SHP77 (cell line): ENCODE measurements at places on chromosomes 2 and 18.

- DNase-seq, result no peak
These were observed 1.9 kb downstream of the GALNT5 start for GRCh38 chr2:157259386-157259785.

- DNase-seq, result no peak
These were observed 8.7 kb downstream of the EPHA4 start for GRCh38 chr2:221563270-221563985.

- peak; percentile 46 for DNase-seq
These were observed 556.3 kb downstream of the ARHGAP15 start for GRCh38 chr2:143685421-143686078.

- DNase-seq, result no peak
These were observed 209.2 kb downstream of the GBX2 start for GRCh38 chr2:235958931-235959410.

DNA sequence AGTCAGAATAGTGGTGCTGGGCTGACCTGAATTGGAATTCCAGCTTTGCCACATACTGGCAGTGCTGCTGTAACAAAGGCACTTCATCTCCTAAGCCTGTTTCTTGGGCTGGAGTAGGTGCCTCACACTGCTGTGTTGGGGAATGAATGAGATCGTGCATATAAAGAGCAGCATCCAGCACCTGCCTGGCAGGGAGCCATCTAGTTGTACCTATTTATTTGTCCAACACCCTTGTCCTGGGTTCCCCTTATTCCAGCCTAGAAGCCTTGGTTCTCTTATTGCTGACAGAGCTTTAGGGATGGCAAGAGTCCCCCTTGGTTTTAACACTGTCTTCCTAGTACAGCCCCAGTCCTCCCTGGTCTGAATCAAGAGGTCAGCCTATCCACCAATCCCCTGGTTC, 275.3 kb upstream of the RAB12 start:
- DNase-seq, result no peak

DNA sequence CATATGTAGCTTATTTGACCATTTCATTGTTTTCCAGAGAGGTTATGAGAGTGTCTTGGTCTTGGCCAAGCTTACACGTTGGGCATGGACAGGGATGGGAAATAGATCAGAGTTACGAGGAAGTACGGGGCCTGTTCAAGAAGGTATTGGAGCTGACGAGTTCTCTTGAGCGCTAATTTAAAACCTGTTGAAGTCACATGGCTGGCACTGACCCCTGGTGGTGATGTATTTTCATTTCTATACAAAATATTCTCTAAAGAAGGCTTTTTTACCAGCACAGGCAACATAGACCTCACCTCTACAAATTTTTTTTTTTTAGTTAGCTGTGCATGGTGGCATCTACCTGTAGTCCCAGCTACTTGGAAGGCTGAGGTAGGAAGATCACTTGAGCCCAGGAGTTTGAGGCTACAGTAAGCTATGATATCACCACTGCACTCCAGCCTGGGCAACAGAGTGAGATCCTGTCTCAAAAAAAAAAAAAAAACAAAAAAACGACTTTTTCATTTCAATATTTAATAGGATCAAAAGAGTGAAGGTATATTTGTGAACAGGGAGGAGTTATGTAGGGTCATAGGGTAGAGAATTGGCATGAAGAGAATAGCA, 19.6 kb downstream of the UGP2 start:
- peak; percentile 57 for DNase-seq

DNA sequence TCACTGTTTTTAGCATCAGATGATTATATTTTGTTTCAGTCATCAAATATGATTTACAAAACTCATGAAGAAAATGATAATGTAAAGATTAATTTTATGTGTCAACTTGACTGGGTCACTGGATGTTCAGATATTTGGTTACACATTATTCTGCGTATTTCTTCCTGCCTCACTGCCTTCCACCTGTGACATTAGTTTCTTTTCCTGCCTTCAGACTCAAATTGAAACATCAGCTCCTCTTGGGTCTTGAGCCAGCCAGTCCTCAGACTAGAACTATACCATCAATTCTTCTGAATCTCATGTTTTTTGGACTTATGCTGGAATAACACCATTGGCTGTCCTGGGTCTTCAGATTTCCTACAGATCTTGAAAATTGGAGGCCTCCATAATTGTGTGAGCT, 96.7 kb downstream of the ZNF385B start:
- no peak for DNase-seq

- no peak for DNase-seq
These were observed 418.6 kb downstream of the PIK3C3 start for GRCh38 chr18:42373584-42373983.

DNA sequence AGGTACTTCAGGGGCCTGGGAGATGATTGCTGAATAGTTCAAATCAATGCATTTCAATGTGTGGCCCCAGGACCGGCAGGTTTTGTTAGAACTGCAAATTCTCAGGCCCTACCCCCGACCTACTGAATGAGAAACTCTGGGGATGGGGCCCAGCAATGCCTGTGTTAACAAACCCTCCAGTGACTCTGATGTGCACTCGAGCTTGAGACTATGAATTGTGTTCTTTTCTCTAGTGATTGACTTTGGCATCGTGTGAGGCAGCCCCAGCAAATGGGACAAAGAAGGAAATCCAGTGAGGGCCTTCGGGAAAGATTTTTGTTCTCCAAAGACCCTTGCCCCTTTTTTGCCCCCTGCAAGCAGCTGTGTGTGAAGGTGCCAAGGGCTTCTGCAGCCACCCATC, 22.4 kb downstream of the ALK start:
- no peak for DNase-seq

DNA sequence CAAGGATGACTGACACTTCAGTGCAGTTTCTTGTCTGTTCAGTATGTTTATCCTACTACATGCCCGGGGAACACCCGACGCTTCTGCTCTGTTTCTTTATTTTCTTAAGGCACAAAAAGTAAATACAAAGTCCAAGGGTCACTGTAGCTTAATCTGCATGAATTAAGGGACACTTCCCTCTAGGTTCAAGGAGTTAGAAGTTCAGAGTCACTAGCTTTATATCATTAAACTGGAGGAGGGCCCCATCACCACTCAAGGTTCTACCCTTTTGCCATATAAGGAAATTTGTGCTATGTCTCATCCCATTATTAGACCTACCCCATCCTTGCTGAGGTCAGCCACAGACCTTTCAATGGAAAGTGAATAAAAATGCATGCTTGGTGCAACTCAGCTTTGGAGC, 27.6 kb upstream of the RMDN2 start:
- DNase-seq, result no peak
